Esophagus muscularis mucosa (tissue), 4 donors: ENCODE measurements at places on chromosomes 6 and 20.

DNA sequence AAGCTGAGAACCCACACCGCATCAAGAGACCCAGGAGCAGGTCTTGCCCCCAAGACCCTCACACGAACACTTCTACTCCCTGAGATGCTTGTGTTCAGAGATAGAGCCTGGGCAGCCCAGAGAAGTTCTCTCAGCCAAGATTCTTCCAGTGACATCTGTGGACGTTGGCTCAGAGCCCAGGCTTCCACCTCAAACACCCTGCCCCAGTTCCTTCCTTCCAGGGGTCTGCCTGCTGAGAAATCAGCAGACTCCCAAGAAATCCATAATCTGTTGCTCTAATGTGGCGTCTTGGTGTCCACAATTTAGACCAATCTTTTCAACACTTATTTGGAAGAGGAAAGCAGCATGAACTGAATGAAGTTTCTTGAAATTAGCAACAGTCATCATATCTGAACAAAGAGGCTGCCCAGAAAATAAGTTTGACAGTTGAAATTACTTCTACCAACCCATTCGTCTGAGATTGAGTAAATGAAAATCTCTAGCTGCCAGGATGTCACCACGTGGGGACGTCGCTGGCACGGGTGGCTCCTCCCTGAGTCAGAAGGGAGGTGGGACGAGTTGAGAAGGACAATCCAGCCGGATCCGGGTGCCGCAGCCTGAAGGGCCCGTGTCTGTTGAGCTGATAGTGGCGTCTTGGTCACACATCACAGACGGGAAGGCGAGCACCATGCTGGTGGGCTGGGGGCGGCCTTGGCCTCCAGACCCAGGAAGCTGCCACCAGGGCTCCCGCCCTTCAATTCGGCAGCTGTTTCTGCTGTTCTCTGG, 400.9 kb downstream of the TAF4 start:
- no peak for DNase-seq

GRCh38 chr6:154127657-154128056, 88.6 kb downstream of the OPRM1 start:
- no peak for DNase-seq

DNA sequence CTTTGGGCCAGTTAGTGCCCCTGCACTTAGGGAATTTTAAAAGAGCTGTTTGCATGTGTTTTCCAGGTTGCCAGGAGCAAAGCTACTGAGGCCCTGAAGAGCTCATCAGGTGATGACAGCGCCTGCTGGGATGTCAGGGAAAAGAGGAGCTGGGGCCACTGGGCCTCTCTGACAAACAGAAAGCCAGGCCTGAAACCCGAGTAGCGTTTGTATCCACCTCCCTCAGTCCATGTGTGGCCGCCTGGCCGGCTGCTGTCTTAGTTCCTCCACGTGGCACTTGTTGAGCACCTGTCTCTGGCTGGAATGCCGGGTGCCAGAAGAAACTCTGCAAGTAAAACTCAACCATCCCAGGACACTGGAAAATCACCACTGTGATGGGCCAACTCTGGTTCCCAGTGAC, 601.2 kb downstream of the CDH26 start:
- peak; percentile 55 for DNase-seq

- DNase-seq = no peak
Measured at GRCh38 chr20:50309764-50310672, 119.4 kb downstream of the CEBPB start.

- DNase-seq = no peak
Measured at GRCh38 chr6:143426026-143426425, 24.5 kb downstream of the ADAT2 start.

GRCh38 chr6:47323321-47323720, 13.6 kb upstream of the TNFRSF21 start:
- no peak for DNase-seq

GRCh38 chr6:132161283-132161682, 210.1 kb upstream of the CCN2 start:
- no peak for DNase-seq

- no peak for DNase-seq
Measured at GRCh38 chr6:106452628-106453027, 92.1 kb downstream of the CRYBG1 start.

DNA sequence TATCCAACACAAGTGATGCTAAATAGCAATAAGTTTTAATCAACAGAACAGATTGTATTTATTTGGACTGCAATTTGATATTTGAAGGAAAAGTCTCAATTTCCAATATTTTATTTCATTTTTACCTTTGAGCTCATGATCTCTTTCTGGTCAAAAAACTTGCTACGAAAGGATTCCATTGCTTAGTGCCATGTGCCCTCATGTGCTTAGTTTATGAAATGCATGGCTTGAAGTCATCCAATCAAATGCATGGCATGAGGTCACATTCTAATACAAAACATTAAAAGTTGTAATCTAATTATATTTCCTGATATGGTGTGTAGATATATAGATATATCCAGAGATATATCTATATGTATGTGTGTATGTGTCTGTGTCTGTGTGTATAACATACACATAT, 321.2 kb upstream of the ADGRB3 start:
- no peak for DNase-seq

GRCh38 chr20:1370548-1371110, 22.2 kb downstream of the FKBP1A start:
- DNase-seq = peak; percentile 91

- no peak for DNase-seq
Measured at GRCh38 chr6:123420512-123420911, 216.2 kb downstream of the TRDN start.

DNA sequence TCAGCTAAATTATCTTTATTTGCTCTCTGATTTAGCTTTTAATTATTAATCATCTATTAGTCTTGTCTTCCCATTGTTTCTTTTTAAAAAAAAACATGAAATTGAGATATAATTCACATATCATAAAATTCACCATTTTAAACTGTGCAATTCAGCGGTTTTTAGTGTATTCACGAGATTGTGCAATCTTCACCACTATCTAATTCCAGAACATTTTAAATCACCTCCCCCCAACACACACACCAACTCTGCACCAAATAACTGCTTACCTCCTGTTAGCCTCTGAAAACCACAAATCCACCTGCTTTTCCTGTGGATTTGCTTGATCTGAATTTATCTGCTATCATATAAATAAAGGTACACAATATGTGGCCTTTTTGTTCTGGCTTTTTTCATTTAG, 8.8 kb upstream of the ABRACL start:
- DNase-seq = no peak

DNA sequence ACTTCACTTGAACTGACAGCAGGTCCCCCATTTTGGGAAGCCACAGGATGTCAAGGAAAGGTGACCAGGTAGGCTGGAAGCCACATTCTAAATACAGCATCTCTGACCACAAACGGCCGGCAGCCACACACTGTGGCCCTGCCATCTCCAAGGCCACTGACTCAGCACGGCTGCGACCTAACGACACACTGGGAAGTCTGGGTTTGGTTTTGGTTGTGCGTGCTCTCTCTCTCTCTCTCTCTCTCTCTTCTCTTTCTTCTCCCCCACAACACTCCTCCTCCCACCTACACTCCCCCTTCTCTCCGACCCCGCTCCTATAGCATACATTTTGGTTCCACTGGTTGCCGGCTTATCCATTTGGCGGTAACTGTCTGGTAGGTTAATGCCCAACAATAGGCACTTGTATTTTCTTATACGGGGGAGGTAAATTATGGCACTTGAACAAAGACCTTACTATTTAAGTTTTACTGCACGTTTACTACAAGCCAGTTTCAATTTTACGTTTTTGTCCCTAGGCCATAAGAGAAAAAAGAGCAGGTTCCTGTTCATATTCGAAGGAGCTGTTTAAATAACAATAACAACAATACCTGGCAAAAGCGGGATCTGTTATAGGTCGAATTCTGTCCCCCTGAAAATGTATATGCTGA, 103.6 kb downstream of the GMDS start:
- DNase-seq = no peak

DNA sequence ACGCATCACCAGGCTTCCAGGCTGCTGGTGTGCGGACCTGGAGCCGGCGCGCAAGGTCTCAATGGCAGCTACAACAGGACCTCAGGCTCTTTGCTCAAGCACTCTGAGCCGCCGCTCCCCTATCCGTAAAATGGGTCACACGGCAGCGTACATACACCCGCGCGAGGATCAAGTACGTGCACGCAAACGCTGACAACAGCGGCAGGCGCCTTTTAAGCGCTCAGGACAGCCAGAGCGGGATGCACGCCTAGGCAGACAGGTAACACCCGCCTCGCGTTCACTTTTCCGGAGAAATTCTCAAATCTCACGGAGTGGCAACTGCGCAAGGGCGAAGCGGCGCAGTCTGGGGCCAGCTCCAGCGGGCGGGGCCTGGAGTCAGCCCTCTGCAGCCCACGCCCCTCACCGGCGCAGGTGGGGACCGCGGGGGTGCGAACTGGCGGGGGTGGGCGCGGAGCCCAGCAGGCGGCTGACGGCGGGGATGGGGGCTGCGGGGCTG, 535 bp downstream of the EXOC2 start:
- no peak for DNase-seq

DNA sequence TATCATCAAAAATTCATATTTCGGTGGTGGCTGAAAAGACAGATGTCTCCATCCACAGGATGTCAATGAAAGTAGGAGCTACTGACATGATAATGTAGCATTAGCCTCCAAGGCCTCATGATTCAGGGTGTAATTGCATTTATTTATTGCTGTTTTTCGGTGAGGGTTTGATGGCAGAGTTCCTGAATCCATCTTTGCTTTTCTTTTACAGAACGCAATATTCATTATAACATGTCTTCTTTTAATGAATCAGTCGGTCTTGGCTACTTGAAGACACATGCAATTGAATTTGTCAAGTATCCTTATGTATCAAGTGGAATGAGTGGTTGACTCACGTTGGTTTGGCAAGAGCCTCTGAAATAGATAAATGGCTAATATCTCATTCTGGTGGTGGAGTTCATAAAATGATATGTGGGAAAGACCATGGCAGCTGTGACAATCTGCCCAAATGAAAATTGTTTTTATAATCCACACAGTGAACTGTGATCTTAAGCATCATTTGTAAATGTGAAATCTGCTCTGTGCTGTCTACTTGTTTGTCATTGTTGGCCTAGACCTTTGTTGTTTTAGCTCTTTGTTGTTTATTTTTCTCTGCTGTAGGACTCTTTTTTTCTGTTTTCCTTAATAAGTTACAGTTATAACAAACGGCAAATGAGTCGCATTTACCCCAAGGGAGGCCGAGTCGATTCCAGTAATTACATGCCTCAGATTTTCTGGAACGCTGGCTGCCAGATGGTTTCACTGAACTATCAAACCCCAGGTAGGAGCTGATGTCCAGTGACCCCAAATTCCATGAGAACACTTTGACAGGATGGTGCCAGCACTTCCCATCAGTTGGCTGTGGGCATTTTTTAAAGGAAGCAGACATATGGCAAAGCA, 105.7 kb upstream of the LAMP5 start:
- DNase-seq = no peak

- no peak for DNase-seq
Measured at GRCh38 chr20:44518248-44518647, 3.6 kb downstream of the SERINC3 start.

GRCh38 chr6:130381459-130382380, 15.9 kb downstream of the TMEM200A start:
- no peak for DNase-seq

DNA sequence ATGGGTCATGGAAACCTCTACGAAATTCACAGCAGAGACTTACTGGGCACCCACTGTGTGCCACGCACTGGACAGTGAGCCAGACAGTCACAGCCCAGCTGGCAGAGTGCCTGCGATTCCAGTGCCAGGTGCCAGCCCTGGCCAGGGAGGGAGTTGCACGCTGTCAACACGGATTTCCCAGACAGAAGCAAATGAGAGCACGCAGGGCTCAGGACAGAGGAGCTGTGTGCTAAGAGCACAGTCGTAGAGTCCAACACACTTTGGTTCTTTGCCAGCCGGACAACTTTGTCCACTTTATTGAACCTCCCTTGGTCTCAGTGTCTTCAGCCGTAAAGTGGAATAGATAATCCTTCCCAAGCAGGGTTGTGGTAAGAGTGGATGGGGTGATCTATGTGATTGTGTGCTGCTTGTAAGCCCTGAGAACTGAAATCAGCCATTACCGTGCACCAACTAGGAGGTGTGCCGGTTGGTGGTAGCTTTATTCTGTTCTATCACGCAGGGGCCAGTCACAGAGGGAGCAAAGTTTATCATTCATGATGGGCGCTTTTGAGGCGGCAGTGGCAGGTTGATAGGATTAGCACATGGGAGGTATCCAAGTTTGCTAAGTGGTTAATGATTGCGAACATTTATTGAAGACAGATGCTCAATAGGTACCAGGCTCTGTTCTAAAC, 40.6 kb downstream of the SIRPA start:
- no peak for DNase-seq

DNA sequence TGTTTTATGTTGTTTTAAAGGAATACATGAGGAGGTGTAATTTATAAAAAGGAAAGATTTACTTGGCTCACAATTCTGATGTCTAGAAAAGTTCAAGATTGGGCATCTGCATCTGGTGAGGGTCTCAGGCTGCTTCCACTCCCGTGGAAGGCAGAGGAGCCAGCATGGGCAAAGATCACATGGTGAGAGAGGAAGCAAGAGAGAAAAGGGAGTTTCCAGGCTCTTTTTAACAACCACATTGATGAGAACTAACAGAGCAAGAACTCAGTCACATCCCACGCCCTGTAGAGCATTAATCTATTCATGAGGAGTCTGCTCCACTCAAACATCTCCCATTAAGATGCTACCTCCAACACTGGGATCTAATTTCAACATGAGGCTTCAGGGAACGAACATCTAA, 1666.3 kb downstream of the HACE1 start:
- DNase-seq = no peak

DNA sequence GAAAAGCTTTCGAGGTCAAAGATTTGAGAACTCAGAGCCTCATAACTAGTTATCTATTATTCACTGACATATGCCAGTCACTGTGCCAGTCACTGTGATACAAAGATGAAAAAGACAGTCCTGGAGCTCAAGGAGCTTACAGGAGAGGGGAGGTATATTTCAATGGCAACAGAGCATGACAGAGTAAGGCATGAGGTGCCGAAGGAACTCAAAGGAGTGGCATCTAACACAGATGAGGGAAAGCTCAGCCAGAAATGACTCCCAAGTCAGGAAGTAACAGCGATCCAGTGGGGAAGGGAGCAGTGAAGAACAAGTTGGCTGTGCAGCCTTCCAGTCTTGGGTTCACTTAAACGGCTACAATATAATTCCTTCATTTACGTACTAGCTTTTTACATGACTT, 46.6 kb downstream of the DTNBP1 start:
- no peak for DNase-seq

GRCh38 chr6:26027491-26028211, 59.6 kb upstream of the HFE start:
- DNase-seq = no peak
